ENCODE measurements at places on chromosomes 13 and 19. TPM values are rescaled to one million over a fixed set of nuclear protein-coding genes. Genes with fewer than 3 reads are reported as not detected.
A peak's percentile ranks its signal among the peaks of the same experiment; 100 is the strongest.

DNA sequence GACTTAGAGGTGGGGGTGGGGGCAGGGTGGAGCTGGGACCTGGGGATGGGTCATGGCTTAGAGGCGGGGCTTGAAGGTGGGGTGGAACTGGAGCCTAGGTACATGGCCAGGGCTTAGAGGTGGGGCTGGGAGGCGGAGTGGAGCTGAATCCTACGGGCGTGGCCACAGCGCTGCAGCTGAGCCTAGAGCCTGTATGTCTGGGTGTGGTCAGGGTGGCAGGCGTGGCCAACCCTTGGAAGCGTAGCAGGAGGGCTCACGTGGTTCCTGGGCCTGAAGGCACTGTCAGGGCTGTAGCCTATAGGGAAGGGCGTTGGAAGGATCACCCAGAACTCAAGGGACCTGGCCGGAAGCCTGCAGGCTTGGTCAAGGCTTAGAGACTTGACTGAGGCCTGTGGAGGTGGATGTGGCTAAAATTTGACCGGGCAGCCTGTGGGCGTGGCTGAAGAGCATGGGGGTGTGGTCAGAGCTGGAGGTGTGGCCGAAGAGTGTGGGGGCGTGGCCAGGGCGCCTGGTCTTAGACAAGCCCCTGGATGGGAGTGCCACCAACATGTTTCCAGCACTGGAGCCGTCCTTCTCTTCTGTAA is 24.3 kb downstream of the COLGALT1 start:
- peaks cover 56% of the 10 kb centered on the region for H3K36me3 ChIP-seq
- H3K27ac ChIP-seq: no peak overlapping the region
- peaks cover 11% of the 10 kb centered on the region for H3K4me1 ChIP-seq
- no peak overlapping the region for H3K4me3 ChIP-seq
- DNase-seq: peak; percentile 94

CEACAM1 gene
- total RNA-seq: 0.32 TPM

GRCh38 chr13:19179916-19180315 is 1.7 kb downstream of the TUBA3C start:
- H3K27ac ChIP-seq: no peak overlapping the region
- no peaks in the 10 kb centered on the region for H3K4me1 ChIP-seq
- no peak for DNase-seq
- no peak overlapping the region for H3K4me3 ChIP-seq
- no peaks in the 10 kb centered on the region for H3K36me3 ChIP-seq
- H3K27me3 ChIP-seq: no peaks in the 10 kb centered on the region

LRRC63 gene
- total RNA-seq: not detected

DNA sequence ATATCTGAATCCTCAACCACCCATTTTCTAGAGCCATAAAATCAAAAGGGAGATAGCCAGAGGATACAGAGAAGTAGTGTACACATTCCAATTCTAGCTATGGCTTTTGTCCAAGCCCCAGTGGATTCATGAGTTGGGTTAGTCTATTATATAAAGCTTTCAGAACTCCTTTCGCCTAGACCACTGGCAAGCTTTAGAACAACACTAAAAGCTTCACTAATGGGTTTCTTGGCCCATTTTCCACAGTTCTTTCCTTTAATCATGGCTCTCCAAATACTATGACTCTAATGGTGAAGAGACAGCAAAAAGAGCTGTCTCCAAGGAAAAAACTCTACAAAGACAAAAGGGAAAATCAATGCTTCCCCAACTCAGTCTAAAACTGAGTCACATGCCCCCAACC is 48.2 kb upstream of the SLITRK5 start:
- H3K27ac ChIP-seq: no peak overlapping the region
- no peak for DNase-seq
- H3K36me3 ChIP-seq: no peaks in the 10 kb centered on the region
- no peaks in the 10 kb centered on the region for H3K27me3 ChIP-seq
- H3K4me3 ChIP-seq: no peak overlapping the region
- peaks cover 8% of the 10 kb centered on the region for H3K4me1 ChIP-seq

- H3K27ac ChIP-seq: no peak overlapping the region
- H3K36me3 ChIP-seq: peaks cover 54% of the 10 kb centered on the region
- no peaks in the 10 kb centered on the region for H3K27me3 ChIP-seq
- H3K4me1 ChIP-seq: peaks cover 6% of the 10 kb centered on the region
These were observed 51.1 kb downstream of the DNM2 start for GRCh38 chr19:10768936-10769335.

DNA sequence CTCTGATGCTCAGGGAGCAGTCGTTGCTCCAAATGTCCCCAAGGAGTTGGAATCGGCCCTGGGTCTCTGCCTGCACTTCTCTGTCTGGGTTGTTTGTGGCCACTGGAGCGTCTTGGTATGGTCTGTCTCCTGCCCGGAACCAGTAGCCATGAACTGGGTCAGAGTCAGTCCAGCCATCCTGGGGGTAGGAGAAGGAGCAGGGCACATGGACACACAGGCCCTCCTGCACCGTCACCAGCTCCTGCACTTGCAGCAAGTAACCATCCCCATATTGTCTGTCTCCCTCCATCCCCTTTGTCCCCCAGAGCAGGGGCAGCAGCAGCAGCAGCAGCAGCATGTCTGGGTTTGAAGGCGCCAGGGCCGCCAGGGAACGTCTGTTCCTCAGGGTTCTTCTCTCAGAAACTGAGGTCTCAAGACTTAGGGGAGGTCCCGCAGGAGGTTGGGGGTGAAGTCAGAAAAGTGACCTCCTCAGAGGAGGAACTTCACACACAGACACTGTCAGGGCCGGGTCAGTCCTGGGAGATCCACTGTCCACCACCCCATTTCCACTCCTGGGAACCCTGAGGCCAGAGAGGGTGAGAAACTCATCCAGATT is at the start of gene SIGLEC8:
Gene SIGLEC8 (minus strand): TSS at position 404 of the 595 bp plus-strand sequence. CDS start 67 bp downstream, at position 337.
- no peak within 1 kb of the TSS for H3K4me3 ChIP-seq
- no peaks in the 10 kb centered on the region for H3K4me1 ChIP-seq
- H3K27me3 ChIP-seq: no peaks in the 10 kb centered on the region
- no peaks in the 10 kb centered on the region for H3K36me3 ChIP-seq

DNA sequence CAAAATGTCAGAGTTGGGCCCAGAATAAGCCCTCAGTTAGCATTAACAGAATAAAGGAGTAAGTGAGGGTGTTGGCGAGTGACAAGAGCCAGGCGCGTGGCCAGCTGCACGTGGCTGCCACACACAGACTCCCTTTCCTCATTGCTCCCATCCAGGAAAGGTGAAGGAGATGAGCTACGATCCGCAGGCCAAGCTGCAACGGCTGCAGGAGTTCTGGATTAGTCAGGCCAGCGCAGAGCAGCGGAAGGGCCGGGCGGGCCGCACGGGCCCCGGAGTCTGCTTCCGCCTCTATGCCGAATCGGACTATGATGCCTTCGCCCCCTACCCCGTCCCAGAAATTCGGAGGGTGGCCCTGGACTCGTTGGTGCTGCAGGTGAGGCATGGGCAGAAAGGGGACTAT is 13.2 kb downstream of the DHX34 start:
- H3K27me3 ChIP-seq: no peaks in the 10 kb centered on the region
- H3K4me1 ChIP-seq: peaks cover 7% of the 10 kb centered on the region
- H3K36me3 ChIP-seq: peaks cover 97% of the 10 kb centered on the region
- H3K27ac ChIP-seq: no peak overlapping the region
- H3K4me3 ChIP-seq: no peak overlapping the region

GRCh38 chr19:45809643-45810159 is 5.4 kb downstream of the RSPH6A start:
- H3K36me3 ChIP-seq: peaks cover 6% of the 10 kb centered on the region
- H3K27me3 ChIP-seq: no peaks in the 10 kb centered on the region
- peak; percentile 81 for DNase-seq
- H3K27ac ChIP-seq: peak overlapping the region; percentile 11
- H3K4me1 ChIP-seq: peaks cover 23% of the 10 kb centered on the region
- H3K4me3 ChIP-seq: no peak overlapping the region

DNA sequence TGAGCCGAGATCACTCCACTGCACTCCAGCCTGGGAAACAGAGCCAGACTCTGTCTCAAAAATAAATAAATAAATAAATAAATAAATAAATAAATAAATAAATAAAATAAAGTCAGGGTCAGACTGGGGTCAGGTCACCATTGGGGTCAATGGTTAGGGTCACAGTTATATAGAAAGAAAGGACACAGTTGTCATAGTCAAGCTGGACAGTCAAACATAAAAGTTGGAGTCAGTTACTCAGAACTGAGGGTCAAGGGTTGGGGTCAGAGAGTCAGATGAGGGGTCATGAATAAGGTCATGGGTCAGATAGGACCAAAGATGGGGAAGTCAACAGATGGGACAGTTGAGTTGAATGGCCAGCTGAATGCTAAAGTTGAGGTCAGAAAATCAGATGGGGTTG is 16.7 kb upstream of the EPOR start:
- H3K4me3 ChIP-seq: no peak overlapping the region
- H3K27ac ChIP-seq: no peak overlapping the region
- DNase-seq: no peak
- no peaks in the 10 kb centered on the region for H3K36me3 ChIP-seq

DNA sequence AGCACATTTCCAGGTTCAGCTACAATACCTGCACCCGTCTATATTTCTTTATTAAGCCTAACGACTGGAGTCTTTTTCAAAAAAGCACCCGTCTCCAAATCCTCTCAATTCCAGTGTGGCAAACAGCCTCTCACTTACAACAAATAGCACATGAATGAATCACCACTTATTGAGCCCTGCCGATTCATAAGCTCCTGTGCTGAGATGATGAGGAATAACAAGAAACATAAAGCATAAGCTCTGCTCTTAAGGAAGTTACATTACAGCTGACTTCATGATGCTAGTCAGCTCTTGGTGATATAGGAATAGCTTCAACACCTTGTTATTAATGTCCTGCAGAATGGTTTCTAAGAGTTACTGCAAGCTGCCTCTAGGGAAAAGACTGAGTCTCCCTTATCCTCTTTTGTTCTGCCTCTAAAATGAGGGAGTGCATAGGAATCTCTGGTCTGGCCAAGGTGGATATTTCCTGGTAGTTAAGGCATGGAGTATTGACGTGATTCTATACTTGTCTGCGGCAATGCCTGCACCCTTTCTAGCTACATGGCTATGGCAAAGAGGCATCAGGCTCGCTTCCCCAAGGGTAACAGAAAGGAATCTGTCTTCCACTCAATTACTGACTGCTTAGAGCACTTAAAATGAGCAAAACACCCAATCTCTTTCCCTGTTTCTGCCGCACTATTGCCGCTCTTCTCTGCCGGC is 195.7 kb downstream of the KLF12 start:
- H3K27me3 ChIP-seq: no peaks in the 10 kb centered on the region
- H3K27ac ChIP-seq: peak overlapping the region; percentile 81
- DNase-seq: peak; percentile 69
- peaks cover 30% of the 10 kb centered on the region for H3K4me1 ChIP-seq
- H3K36me3 ChIP-seq: no peaks in the 10 kb centered on the region
- peak overlapping the region; percentile 43 for H3K4me3 ChIP-seq

KIR2DL3 gene
- total RNA-seq: not detected

CCDC122 gene
- 15.7 TPM for total RNA-seq

DNA sequence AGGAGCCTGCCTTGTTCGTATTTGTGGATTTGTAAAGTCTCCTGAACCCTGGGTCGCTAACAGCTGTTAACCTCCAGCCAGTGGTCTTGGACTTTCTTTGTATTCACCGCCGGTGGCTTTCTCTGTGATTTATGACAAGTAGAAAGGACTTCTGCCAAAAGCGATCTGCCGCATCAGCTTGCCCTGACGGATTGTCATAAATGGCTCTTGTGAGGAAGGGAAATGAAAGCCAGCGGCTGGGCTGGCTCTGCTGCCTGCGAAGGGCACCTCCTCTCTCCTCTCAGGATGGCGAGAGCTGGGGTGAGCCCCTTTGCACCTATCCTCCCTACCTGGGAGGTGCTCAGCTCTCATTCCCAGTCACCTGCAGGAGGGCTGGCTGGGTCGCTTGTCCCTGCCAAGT is 25.6 kb downstream of the DHRS12 start:
- H3K27ac ChIP-seq: no peak overlapping the region
- DNase-seq: no peak
- H3K36me3 ChIP-seq: peaks cover 8% of the 10 kb centered on the region
- H3K4me1 ChIP-seq: peaks cover 11% of the 10 kb centered on the region

GRCh38 chr19:2081873-2082810 is 14.0 kb downstream of the MOB3A start:
- H3K4me1 ChIP-seq: peaks cover 18% of the 10 kb centered on the region
- H3K27me3 ChIP-seq: no peaks in the 10 kb centered on the region
- H3K4me3 ChIP-seq: no peak overlapping the region

CGB3 gene
- not detected for total RNA-seq

DNA sequence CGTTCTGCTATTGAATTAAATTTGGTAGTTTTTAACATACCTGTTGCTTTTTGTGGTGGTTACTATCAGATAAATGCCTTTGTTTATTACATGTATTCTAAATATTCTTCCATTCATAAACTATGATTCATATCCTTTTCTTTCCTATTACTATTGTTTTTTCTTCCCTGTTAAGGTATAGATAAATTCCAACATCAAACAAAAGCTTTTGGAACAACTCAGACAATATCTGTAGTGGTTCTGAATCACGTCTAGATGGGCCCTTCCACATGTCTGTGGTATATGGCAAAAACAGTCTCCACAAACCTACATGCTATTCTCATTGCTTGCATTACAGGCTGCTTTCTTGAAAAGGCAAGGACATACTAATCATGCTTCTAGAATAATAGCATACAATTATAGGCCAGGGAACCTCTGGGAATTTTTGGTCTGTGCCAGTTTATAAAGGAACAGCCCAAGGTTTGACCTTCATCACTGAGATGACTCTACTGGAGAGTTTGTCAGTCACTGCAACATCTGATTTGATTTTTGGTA is 6.4 kb downstream of the LRCH1 start:
- no peaks in the 10 kb centered on the region for H3K36me3 ChIP-seq
- no peaks in the 10 kb centered on the region for H3K27me3 ChIP-seq
- no peak overlapping the region for H3K4me3 ChIP-seq

DNA sequence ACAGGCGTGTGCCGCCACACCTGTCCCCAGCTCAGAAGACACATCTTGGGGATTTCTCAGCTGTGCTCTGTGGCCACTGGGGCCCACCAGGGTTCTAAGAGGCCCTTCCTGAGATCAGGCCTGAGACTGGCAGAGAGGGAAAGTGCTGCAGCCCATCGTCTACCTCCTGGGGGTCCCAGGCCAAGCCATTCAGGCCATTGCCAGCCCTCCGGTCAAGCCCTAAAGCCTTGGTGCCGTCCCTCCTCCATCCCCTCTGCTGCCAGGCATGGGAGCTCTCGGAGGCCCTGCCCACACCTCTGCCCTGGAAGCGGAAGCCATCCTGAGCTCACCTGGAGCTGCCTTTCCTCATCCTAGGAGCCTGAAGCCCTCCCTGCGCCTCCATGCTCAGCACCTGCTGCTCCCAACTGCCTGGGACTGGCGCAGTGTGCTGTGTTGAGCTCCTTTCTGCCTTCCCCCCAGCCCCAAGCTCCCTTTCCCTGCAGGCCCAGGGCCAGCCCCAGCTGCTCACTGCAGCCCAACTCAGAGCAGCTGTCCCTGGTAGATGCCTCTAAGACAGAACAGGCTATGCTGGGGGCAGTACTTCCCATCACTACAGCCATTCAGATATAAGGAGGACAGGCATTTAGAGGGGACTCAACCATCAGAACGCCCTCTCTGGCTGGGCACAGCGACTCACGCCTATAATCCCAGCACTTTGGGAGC is 2.9 kb downstream of the SLC7A9 start:
- no peak for DNase-seq
- peaks cover 7% of the 10 kb centered on the region for H3K36me3 ChIP-seq
- no peaks in the 10 kb centered on the region for H3K27me3 ChIP-seq
- no peak overlapping the region for H3K27ac ChIP-seq
- no peaks in the 10 kb centered on the region for H3K4me1 ChIP-seq
- H3K4me3 ChIP-seq: no peak overlapping the region

- no peaks in the 10 kb centered on the region for H3K27me3 ChIP-seq
- peaks cover 12% of the 10 kb centered on the region for H3K4me1 ChIP-seq
- peaks cover 4% of the 10 kb centered on the region for H3K36me3 ChIP-seq
These were observed 703 bp downstream of the NEK3 start for GRCh38 chr13:52158629-52159158.

ENOX1 gene
- total RNA-seq: 1.5 TPM

Data from MCF 10A (cell line).